ENCODE measurements at places on chromosomes 12 and 14. TPM values are rescaled to one million over a fixed set of nuclear protein-coding genes. Genes with fewer than 3 reads are reported as not detected.
A peak's percentile ranks its signal among the peaks of the same experiment; 100 is the strongest.

DNA sequence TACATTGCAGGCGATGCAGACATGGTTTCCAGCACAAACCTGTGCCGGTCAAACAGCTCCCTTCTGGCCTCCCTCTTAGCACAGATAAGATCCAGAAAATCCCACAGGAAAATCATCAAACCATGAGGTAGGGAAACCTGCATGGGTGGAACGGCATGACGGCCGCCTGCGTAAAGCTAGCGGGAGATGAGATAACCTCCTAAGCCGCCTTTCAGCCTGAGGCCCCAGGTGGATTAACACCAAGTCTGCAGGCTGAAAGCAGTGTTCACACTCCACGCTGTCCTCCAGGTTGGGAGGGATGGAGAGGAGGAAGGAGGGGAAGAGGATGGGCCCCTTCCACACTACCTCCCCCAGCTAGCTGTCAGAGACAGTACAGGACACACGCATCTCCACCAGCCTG lies 63.8 kb downstream of the TSPAN11 start:
- no peaks in the 10 kb centered on the region for H3K36me3 ChIP-seq
- H3K4me1 ChIP-seq = no peaks in the 10 kb centered on the region
- H3K27me3 ChIP-seq = no peaks in the 10 kb centered on the region

DNA sequence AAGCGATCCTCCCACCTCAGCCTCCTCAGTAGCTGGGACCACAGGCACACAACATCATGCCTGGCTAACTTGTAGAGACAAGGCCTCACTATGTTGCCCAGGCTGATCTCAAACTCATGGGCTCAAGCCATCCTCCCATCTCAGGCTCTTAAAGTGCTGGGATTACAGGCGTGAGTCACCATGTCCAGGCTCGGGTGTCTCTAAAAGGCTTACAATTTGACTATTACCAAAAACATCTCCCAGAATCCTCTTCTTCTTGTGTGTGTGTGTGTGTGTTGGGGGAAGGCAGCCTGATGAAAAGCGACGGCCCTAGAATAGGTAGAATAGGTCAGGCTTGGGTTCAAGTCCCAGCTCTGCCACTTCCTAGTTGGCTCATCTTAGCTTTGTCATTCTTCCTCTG lies 16.8 kb downstream of the MSI1 start:
- H3K27ac ChIP-seq = no peak overlapping the region
- no peaks in the 10 kb centered on the region for H3K36me3 ChIP-seq
- no peak for DNase-seq
- no peaks in the 10 kb centered on the region for H3K27me3 ChIP-seq

DNA sequence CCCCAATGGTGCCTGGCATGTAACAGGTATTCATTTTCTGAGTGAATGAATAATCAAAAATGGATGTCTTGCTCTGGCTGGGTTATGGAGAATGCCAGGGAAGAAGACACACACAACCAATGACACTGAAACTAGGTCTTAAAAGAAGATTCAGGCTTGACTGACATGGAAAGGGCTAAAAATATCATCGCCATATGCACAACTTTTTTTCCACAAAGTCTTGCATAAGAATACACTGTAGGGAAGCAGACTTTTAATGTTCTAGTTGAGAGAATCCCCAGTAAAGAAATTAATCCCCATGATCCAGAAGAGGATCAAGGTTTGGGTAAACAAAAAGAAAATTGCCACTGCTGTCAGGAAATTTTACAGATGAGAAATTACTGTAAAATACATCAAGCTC lies 116.4 kb downstream of the SLC2A13 start:
- H3K4me3 ChIP-seq = no peak overlapping the region
- DNase-seq = no peak
- no peaks in the 10 kb centered on the region for H3K4me1 ChIP-seq
- no peaks in the 10 kb centered on the region for H3K27me3 ChIP-seq

DNA sequence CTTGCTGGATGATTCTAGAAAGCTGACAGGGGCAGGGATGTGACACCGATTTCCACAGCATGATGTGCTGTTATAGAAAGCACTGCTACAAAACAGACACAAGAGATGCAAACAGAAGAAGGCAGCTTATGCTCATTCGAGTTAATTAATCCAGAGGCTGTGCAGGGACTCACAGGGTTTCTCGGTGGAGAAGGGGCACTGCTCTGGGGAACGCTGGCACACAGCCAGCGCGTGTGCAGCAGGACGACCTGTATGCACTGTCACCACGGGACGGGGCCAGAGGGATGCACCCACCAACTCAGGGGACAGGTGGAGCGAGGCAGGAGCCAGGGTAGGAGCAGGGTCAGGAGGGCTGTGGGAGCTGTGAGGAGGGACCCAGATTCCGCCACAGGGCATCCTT lies 143.5 kb downstream of the RIMBP2 start:
- no peaks in the 10 kb centered on the region for H3K27me3 ChIP-seq
- H3K36me3 ChIP-seq = no peaks in the 10 kb centered on the region
- no peak overlapping the region for H3K27ac ChIP-seq
- H3K4me1 ChIP-seq = no peaks in the 10 kb centered on the region
- no peak for DNase-seq
- H3K4me3 ChIP-seq = no peak overlapping the region

- no peaks in the 10 kb centered on the region for H3K4me1 ChIP-seq
- H3K27ac ChIP-seq = no peak overlapping the region
- peaks cover 1% of the 10 kb centered on the region for H3K27me3 ChIP-seq
- no peaks in the 10 kb centered on the region for H3K36me3 ChIP-seq
- no peak for DNase-seq
- no peak overlapping the region for H3K4me3 ChIP-seq
Measured at GRCh38 chr12:91056488-91056887, 1.3 kb downstream of the KERA start.

DNA sequence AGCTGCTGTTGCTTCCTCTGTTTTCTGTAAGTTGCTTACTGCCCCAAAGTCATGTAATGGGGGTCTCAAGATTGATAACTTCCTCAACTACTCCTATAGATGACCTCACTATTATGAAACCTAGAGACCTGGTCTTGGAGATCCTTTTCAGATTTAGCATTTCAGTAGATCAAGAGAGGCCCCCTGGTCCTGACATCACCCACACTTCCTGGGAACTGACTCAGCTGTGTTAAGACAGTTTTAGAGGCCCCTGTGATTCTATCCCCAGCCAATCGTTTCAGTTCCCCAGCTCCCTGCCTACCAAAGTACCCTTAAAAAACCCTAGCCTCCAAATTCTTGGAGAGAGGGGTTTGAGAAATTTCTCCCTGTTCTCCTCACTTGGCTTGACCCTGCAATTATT lies 9.2 kb upstream of the ARG2 start:
- DNase-seq = peak; percentile 54
- H3K36me3 ChIP-seq = no peaks in the 10 kb centered on the region
- H3K27ac ChIP-seq = no peak overlapping the region
- peaks cover 3% of the 10 kb centered on the region for H3K27me3 ChIP-seq
- no peak overlapping the region for H3K4me3 ChIP-seq

- H3K4me3 ChIP-seq = no peak overlapping the region
- DNase-seq = no peak
- H3K36me3 ChIP-seq = no peaks in the 10 kb centered on the region
Measured at GRCh38 chr14:26765768-26766520, 168.1 kb upstream of the NOVA1 start.

GRCh38 chr12:113077859-113078255 lies 21.3 kb downstream of the DTX1 start:
- H3K4me1 ChIP-seq = peaks cover 24% of the 10 kb centered on the region
- no peak overlapping the region for H3K27ac ChIP-seq
- no peak for DNase-seq
- no peak overlapping the region for H3K4me3 ChIP-seq
- no peaks in the 10 kb centered on the region for H3K27me3 ChIP-seq
- no peaks in the 10 kb centered on the region for H3K36me3 ChIP-seq

GRCh38 chr14:22565391-22565945 lies 23.6 kb downstream of the DAD1 start:
- no peaks in the 10 kb centered on the region for H3K27me3 ChIP-seq
- peaks cover 79% of the 10 kb centered on the region for H3K4me1 ChIP-seq
- H3K36me3 ChIP-seq = peaks cover 62% of the 10 kb centered on the region
- H3K27ac ChIP-seq = peak overlapping the region; percentile 94

GPR132 gene
- 16.4 TPM for total RNA-seq

DNA sequence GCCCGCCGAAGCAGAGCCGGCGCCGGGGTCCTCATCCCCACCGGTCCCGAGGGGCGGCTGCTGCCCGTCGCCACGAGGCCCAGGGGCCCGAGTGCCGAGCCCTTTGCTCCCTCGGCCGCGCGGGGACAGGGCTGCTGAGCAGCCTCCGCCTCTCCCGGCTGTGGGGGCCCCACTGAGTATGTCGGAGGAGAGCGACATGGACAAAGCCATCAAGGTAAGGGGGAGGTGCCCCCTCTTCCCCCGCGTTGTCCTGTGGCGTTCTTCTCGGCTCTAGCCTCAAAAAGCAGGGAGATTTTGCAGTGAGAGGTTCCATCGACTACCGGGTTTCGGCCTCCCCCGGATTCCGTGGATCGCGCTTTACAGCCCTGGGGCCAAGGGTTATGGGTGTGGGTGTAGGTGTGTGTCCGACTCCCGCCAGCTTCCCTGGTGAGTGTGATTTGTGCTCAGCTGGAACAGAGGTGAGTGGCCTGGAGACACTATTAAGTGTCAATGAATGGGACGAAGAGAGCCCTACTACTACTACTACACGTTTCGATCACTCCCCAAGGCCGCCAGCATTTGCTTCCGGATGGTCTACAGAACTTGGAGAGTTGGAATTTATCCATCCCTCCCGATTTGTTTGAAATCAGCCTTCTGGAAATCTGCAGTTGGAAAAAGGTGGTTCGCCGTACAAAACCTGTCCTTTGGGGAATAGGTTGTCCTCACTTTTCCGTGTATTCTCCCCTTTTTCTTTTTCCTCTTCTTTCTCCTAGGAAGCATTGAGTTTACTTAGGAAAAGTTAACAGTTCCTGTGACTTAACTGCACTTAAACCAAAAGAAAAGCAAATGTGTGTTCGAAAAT lies 748 bp downstream of the MAPKAPK5 start:
- H3K4me1 ChIP-seq = peaks cover 49% of the 10 kb centered on the region
- peak overlapping the region; percentile 97 for H3K27ac ChIP-seq
- no peaks in the 10 kb centered on the region for H3K27me3 ChIP-seq
- peak overlapping the region; percentile 90 for H3K4me3 ChIP-seq
- DNase-seq = peak; percentile 46

DNA sequence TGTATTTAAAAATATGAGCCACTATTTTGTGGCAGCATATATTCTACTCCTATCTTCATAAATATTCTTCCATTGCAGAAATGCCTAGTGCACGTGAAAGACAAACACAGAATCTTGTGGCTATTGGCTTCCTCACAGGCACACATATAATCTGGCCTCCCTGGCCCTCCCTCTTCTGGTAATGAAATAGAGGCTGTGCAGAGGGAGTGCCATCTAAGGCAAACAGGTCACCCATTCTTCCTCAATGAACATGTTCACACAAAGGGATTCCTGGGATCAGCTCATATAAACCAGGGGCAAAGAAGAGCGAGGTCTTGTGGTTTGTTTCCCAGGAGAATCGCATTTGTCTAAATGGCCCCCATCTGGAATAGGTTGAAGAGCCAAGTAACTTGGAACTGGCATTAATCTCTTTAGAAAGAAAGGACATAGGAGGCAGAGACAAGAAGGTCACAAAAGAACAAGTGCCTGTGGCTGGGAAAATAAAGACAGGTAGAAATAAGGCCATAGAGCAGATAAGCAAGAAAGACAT lies 171.6 kb upstream of the PTPRQ start:
- no peak for DNase-seq
- peaks cover 6% of the 10 kb centered on the region for H3K27me3 ChIP-seq
- no peak overlapping the region for H3K4me3 ChIP-seq
- H3K27ac ChIP-seq = no peak overlapping the region
- H3K4me1 ChIP-seq = no peaks in the 10 kb centered on the region
- H3K36me3 ChIP-seq = no peaks in the 10 kb centered on the region

ZDHHC22 gene
- total RNA-seq = not detected

SMOC1 gene
- not detected for total RNA-seq

- H3K4me1 ChIP-seq = peaks cover 12% of the 10 kb centered on the region
- H3K36me3 ChIP-seq = no peaks in the 10 kb centered on the region
- no peak overlapping the region for H3K27ac ChIP-seq
- no peaks in the 10 kb centered on the region for H3K27me3 ChIP-seq
- peak; percentile 12 for DNase-seq
Measured at GRCh38 chr12:22101749-22102243, 55.8 kb downstream of the CMAS start.
